Daoy (cell line): ENCODE measurements at places on chromosomes 3 and 15. TPM values are rescaled to one million over a fixed set of nuclear protein-coding genes. Genes with fewer than 3 reads are reported as not detected.

CADPS gene
- total RNA-seq = not detected in 2 replicates

KIF9 gene
- total RNA-seq = 14.8 and 29.4 TPM in 2 replicates

CRYGS gene
- total RNA-seq = 0.51 and 2.6 TPM in 2 replicates

ACOX2 gene
- total RNA-seq = 0.11 and 4.2 TPM in 2 replicates

GASK1A gene
- 0.11 TPM in 1 of 2 replicates, not detected in the other for total RNA-seq

AQP9 gene
- total RNA-seq = not detected in 2 replicates

ALDH1L1 gene
- 0.11 TPM in 1 of 2 replicates, not detected in the other for total RNA-seq

LRRC31 gene
- total RNA-seq = not detected in 2 replicates

CDCP1 gene
- total RNA-seq = 12.9 and 20.6 TPM in 2 replicates

ST8SIA2 gene
- 2.9 and 6.4 TPM in 2 replicates for total RNA-seq

GRCh38 chr3:99875581-99875928, 57.9 kb downstream of the CMSS1 start:
- peak; percentile 41 for DNase-seq

GRCh38 chr3:28218917-28219198, 22.6 kb upstream of the CMC1 start:
- DNase-seq = no peak

DNA sequence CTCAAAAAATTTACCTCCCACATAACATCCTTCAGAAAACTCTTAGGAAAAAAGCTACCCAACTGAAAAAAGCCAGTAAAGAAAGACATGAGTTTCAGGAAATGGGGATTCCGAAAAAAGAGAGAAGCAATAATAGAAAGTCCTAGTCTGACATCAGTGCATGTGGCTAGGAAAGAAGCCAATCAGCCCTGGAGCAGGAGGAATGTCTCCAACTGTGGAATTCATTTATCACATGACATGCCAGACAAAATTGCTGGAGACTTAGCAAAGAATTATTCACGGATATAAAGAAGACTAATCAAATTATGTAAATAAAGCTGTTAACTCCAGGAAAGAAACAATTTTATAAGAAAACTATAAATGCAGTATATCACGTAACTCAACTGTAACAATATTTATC, 258.9 kb upstream of the RARB start:
- DNase-seq = no peak

DNA sequence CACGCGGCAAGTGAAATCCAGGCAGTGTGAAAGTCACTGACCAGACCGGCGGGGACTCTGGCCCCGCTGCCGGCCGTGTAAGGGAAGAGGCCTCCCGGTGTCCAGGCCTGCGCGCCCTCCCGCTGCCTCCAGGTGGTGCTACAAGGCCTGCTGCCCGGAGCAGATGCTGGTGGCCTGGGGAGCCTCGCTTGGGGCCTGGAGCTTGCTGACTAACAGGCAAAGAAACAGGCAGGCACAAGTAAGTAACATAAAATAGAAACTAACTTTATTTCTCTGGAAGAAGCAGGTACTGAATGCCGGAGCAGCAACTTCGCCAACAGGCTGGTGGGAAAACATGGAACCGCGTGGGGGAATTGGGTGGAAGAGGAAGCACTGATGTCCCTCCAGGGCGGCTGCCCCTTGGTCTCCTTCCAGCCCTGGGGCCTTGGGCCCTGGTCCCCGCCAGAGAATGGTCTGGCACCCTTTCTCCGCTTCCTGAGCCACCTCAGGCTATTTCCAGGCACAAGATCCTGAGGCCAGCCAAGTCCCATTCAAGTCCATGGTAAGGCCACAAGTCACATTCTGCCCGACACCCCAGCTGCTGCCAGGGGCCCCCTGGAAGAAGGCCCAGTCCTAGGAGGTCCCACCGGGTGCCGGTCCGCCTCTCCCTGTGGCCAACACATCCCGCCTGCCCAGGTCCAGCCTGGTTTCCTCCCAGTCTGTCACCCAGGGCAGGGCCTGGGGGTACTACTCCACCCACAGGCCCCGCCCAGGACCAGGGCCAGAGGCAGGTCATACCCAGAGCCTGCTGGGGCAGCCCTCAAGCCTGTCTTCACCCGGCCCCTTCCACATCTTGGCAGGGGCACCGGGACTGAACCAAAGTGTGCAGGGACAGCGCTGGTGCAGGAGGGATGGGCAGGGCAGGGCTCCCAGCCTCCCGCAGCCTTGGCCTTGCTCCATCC, 45.0 kb downstream of the TNK2 start:
- peak; percentile 93 for DNase-seq

DNA sequence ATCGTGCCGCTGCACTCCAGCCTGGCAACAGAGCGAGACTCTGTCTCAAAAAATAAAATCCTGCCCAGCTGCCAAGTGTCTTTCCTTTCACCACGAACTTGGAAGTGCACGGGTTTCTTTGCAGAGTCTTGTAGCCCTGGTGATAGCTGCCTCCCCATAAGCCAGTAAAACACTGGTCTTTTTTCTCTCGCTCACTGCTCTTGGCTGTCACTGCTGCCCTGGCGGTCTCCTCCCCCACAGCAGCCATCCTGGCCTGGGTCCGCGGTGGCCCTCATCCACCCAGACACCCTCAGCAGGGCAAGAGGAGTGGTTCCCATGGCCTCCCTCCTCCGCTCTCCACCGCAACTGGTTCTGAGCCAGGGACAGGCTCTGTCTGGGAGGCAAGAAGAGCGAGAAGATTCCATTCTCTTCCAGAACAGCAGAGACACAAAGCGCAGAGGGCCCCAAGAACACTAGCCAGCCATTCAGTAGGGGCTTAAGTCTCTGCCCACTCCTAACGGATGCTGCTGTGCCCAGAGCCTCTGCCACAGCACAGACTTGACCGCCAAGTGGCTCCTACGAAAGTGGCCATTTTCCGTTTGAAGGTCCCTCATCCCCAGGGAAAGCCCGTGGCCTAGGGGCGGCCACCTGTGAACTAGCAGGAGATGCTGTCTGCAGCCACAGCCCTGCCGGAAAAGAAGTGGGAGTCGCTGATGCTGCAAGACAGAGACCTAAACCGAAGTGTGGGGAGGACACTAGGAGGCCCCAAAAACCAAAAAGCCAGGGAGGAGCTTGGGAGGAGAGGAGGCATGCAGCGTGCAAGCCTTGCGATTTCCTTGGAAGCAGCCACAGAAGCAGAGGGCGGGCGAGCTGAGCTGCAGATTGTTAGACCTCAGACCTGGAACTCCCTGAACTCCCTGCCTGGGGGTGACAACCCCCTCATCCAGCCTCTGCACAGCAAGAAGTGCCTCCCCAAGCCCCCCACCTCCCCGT, 44.1 kb downstream of the KLHL25 start:
- no peak for DNase-seq

DNA sequence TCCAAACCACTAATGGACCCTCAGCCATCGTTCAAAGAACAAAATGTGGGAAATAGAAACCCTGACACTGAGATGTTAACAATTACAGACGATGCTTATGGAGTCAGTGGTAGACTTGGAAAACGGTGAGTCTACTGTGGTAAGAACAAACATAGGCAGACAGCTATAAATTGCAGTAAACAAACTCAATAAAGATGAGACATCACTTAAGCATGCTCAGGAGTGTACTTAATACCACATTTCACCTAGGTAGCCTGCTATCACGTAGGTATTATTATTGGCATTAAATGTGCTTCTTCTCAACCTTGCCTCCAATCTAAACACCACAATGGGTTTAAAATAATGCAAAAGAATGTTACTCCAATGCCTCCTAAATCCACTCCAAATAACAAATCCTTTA, 2.5 kb downstream of the OSBPL10 start:
- no peak for DNase-seq

- no peak for DNase-seq
These were observed 169.9 kb downstream of the SHQ1 start for GRCh38 chr3:72678380-72678779.

- no peak for DNase-seq
These were observed 89.0 kb downstream of the RPL22L1 start for GRCh38 chr3:170780955-170781354.

GRCh38 chr3:61687663-61688306, 126.4 kb downstream of the PTPRG start:
- no peak for DNase-seq

GRCh38 chr3:88301273-88301995, 151.7 kb downstream of the C3orf38 start:
- no peak for DNase-seq

DNA sequence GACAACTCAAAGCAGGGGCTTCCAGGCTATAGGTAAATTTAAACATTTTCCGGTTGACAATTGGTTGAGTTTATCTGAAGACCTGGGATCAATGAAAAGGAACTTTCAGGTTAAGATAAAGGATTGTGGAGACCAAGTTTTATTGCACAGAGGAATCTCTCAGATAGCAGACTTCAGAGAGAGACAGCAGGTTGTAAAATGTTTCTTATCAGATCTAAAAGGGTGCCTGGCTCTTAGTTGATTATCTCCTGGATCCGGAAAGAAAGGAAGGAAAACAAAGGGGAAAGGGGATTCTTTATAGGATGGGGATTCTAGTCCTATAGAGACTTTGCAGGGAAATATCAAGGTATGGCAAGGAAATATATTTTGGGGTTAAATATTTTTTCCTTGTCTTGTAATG, 951.3 kb upstream of the SEMA6D start:
- no peak for DNase-seq

- DNase-seq = no peak
These were observed 304.0 kb upstream of the CBLB start for GRCh38 chr3:106172780-106173179.

DNA sequence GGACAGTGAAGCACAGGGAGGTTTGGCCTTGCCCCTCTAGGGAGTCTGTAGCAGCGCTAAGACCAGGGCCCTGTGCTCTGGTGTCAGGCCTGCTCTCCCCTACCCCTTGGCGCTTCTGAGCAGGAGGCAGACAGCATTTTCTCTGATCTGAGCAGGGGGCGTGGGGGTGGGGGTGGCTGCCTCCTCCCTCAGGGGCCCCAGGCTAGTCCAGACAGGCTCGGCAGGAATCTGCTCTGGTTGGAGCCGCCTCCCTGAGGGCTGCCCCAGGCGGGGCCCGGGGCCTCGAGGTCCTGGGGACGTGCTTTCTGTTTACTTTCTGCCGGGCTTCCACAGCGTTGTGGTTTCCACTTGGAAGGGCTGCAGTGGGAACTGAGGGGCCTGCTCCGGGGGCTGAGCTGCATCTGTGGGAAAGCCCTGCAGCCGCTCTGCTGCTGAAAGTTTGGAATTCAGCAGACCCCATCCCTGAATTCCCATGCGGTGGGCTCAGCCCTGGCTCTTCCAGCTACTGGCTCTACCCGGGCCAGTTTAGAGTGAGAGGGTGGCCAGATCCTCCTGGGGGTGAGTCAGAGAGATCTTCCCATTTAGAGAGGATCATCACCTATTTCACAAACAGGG, 105.4 kb downstream of the LINGO1 start:
- DNase-seq = no peak

DNA sequence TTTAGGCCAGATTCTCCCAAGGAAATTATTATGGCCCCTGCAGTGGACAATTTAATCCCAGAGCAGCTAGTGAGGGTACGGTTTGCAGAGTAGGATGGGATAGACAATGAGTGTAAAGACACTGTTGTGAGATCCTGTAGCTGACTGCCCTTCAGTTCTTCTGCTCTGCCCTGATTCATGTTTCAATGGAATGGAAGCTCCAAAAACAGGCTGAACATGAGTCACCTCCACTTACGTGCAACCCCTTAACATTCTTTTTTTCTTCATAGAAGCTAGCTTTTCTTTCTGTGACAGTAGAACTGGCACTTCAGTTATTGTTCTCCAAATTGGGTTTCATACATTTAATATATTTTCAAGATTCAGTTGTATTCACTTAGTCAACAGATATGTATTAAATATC, 32.1 kb downstream of the CLDN18 start:
- peak; percentile 54 for DNase-seq

GRCh38 chr3:136577791-136578190, 174.4 kb downstream of the STAG1 start:
- DNase-seq = no peak

DNA sequence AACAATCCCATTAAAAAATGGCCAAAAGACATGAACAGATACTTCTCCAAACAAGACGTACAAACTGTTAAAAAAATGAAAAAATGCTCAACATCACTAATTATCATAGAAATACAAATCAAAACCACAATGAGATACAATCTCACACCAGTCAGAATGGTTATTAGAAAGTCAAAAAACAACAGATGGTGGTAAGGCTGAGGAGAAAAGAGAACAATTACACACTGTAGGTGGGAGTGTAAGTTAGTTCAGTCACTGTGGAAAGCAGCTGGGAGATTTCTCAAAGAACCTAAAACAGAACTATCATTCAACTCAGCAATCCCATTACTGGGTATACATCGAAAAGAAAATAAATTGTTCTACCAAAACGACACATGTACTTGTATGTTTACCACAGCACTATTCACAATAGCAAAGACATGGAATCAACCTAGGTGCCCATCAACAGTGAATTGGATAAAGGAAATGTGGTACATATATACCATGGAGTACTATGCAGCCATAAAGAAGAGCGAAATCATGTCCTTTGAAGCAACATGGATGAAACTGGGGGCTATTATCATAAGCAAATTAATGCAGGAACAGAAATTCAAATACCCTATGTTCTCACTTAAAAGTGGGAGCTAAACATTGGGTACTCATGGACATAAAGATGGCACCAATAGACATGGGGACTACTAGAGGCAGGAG, 51.5 kb downstream of the MYO1E start:
- DNase-seq = no peak

DNA sequence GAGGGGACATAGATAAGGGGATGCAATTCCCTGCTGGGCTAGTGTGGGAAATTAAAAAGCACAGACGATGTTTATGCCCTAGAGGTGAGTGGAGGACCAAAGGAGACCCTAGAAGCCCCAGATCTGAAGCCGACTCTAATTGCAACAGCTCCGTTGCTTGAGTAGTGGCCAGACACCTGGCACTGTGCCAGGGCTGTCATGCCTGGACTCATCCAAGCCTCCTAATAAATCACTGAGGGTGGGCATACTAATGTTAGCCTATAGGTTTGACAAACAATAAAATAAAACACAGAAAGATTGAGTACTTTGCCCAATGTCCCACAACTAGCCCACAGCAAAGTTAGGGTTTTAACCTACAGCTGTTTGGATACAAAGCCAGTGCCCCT, 25.4 kb upstream of the MRPS22 start:
- no peak for DNase-seq

GRCh38 chr3:46972396-46972795, 4.1 kb downstream of the CCDC12 start:
- DNase-seq = no peak

DNA sequence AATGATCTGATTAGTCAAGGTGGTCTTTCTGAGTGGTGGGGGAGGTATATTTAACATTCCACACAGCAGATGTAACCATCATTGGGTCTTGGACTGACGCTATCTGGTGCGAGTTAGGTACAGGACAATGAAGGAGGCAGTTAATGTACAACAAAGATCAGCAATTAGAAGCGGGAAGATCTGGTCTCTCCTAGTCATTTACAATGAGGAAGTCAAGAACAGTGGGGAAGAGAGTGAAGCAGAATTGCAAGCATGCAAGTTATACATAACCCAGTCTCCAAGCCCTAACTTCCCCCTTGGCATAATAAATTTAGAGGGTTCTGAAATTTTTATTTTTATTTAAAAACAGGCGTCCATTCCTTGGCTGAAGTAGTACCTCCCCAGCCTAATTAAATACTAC, 14.1 kb downstream of the GPD1L start:
- DNase-seq = no peak

GRCh38 chr3:142019794-142020320, 129.5 kb downstream of the TFDP2 start:
- DNase-seq = no peak
